CD4-positive, alpha-beta T cell treated with Interleukin-4 for 1 hour (primary cell): ENCODE measurements at places on chromosomes 2 and 18.

DNA sequence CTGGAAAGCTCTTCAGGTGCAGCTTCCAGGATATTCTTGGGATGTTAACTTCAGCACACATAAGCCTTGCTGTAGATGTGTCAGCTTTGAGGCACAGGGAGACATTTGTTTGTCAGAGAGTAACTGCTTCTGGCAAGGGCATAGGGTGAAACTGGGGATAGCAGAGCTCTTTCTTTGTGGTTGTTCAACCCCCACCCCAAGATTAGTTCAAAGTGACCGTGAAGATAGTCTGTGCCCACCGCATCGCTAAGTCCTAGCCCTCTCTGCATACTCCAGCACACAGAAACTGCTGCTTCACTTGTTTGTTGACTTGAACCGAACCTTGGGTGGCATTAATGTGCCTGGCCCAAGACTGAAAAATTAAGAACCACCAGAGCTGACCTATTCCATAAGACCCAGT is 1.4 kb downstream of the SLC14A1 start:
- no peak for DNase-seq

DNA sequence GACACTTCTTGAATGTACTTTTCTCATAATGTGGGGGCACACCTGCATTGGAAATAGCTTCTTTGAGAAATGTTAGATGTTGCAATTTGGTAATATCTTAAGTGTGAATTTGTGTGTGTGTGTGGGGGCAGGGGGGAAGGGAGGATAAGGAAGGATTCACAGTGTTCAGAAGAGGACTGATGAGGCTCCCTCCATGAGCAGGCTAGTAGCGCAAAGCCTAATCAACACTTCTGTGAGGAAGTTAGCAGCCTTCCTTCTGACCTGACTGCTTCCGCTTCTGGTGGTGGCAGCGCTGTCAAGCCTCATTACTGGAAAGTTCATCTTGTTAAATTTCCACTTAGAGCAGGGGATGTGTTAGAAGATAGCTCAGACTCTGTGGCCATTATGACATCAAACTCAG is 295.4 kb upstream of the SPRED2 start:
- no peak for DNase-seq

GRCh38 chr2:209505410-209505809 is 81.6 kb downstream of the MAP2 start:
- DNase-seq: no peak

- DNase-seq: no peak
These were observed 157.1 kb upstream of the SCN7A start for GRCh38 chr2:166651080-166651675.

DNA sequence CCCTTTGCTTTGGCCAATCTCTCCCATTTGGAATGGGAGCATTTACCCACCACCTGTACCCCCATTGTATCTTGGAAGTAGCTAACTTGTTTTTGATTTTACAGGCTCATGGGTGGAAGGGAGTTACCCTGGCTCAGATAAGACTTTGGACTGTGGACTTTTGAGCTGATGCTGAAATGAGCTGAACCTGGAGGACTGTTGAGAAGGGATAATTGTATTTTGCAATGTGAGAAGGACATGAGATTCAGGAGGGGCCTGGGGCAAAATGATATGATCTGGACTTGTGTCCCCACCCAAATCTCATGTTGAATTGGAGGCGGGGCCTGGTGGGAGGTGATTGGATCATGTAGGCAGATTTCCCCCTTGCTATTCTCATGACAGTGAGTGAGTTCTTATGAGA is 58.6 kb upstream of the ZFP36L2 start:
- DNase-seq: no peak

DNA sequence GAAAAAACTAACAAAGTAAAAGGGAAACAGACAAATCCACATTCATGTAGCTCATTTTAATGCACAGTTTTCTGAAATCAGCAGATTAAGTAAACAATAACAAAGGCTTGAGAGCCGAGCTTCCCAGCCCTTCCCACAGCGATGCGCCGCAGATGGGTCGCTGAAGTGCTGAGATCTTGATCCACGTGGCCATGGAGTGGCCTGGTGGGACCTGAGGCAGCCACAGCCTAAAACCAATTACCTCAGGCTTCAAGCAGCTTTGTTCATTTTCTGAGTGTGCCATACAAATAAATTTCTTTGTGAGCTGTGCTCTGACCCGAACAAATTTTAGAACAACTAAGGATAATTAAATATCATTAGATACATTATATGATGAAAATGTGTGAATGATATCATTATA is 25.6 kb upstream of the CYRIA start:
- no peak for DNase-seq

- no peak for DNase-seq
These were observed 245.8 kb downstream of the PAX3 start for GRCh38 chr2:222052934-222053367.

GRCh38 chr2:80621656-80622055 is 317.1 kb upstream of the LRRTM1 start:
- no peak for DNase-seq

GRCh38 chr18:3279201-3280185 is 17.6 kb downstream of the MYL12B start:
- no peak for DNase-seq

DNA sequence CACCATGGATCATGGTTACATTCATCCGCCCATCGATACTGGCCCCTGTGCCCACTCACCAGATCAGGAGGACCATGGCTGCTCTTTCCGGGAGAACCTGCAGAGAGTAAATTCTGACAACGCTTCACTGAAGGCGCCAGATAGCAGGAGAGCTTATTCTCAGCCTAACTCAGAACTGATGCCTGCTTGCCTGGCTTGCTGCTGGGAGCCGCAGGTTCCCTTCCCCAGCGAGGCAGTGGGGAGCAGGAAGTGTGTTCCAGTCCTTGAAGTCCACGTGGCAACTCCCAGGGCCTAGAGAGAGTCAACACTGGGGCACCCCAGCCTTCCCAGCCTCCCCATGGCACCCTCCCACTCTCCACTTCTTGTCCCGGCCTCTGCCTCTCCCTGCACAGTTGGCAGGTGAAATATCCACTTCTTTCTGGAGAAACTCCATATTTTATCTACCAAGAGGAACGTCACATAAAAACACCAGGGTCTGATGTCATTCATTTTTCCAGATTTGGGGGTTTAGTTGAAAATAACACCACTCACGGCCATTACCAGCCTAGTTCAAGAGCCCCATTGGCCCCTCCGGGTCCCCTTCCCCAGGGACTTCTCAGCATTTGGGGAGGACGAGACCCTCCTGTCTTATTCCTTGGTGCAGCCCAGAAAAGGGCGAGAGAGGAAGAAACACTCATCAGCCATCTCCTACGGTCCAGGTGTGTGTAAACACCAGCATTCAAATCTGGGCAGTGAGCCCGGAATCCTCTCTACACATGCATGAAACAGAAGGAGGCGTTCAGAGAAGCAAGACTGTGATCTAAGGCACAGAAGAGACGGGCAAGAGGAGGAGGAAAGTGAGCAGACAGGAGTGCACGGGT is 3.5 kb upstream of the TUBB6 start:
- DNase-seq: no peak

DNA sequence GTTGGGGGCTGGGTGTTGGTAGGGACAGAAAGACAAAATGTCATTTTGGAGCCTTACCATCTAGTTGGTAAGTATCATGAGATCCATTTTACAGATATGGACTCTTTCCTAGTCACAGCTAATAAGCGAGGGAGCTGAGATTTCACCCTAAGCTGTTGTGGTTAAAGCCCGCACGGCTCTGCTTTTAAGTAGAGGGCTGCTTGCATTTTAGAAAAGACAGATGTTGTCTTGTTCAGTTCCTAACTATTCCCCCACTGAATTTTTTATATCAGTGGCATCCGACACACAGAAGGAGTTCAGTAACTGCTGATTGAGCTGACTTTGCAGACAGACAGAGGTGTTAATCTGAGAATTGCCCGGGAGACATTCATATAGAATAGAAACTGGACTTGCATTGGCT is 3.7 kb downstream of the QPCT start:
- DNase-seq: no peak

DNA sequence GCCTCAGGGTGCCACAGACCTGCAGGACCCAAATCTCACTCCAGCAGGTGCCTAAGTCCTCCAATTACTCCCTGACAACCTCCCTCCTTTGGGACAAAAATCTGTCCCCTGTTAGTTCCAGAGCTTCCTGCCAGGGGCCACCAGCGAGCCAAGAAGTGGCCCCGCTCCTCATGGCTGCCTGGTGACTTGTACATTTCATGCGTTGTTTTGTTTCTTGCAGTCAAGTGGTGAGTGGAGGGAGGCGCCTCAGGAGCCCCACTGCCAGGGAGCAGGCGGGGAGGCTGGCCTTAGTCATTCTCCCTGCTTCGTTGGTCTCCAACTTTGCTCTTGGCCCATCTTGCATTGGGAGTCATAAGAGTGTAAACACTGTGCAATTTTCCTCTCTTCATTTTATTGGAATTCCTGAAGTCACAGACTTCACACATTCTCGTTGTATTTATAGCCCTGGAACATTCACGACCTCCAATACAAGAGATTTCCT is 81.3 kb downstream of the KCNF1 start:
- DNase-seq: no peak

DNA sequence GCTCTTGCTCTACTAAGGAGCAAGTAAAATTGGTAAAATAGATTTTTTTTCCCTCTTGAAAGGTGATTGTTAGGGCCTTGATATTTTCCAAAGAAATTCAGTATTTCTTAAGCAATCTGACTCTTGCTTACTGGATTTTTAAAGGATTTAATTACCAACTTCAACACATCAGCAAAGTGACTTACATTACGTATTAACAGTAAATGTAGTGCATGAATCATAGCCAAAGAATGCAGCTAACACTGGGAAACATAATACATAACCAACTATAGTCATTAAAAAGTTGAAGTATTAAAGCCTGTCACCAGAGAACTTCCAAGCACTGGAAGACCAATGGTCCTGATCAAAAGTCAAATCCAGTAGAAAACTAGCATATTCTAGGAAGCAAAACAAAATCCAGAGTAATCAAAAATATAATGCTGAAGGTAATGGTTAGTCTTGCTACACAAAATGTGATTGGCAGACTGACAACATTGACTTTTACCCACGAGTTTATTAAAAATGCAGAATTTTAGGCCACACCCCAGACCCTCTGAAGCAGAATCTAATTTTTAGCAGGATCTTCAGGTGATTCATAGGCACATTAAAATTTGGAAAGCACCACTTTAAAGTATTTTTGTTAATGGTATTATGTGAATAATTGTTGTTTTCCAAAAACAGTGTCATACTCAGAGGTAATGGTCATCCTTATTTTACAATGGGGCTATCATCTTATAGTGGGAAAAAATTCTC is 31.8 kb upstream of the CAVIN2 start:
- DNase-seq: no peak

GRCh38 chr2:54048117-54048785 is 67.2 kb upstream of the ACYP2 start:
- DNase-seq: no peak

- DNase-seq: peak; percentile 83
These were observed 24.6 kb upstream of the CASP10 start for GRCh38 chr2:201158111-201158929.

- no peak for DNase-seq
These were observed 380.7 kb upstream of the CELF4 start for GRCh38 chr18:37946324-37946723.

DNA sequence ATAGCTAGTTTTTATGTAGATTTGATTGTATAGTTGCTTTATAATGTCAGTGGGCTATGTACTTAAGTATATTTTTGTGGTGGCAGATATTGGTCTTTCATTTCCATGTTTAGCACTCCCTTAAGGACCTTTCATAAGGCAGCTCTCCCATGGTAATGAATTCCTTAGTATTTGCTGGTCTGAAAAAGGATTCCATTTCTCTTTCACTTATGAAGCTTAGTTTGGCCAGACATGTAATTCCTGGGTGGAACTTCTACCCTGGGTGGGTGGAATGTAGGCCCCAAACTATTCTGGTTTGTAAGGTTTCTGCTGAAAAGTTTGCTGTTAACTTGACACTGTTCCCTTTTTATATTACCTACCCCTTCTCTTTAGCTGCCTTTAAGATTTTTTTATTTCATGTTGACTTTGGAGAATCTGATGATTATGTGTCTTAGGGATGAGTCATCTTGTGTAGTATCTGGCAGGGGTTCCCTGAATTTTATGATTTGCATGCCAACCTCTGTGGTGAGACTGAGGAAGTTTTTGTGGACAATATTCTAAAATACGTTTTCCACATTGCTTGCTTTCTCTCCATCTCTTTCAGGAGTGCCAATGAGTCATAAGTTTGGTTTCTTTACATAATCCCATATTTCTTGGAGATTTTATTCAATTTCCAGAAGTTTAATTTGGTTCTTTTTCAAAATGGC is 65.4 kb upstream of the VRK2 start:
- no peak for DNase-seq

- DNase-seq: no peak
These were observed 18.6 kb downstream of the VRK2 start for GRCh38 chr2:58065248-58065647.

GRCh38 chr18:3713166-3713565 is 263.2 kb downstream of the TGIF1 start:
- DNase-seq: no peak

- DNase-seq: peak; percentile 33
These were observed 42.5 kb downstream of the CPO start for GRCh38 chr2:206981739-206982340.
